ENCODE measurements at places on chromosomes 3 and 15. TPM values are rescaled to one million over a fixed set of nuclear protein-coding genes. Genes with fewer than 3 reads are reported as not detected.

The CHD2 gene
- 26.3 TPM for total RNA-seq

The SEMA3G gene
- 0.34 TPM for total RNA-seq

The TRANK1 gene
- 13.4 TPM for total RNA-seq

The TTBK2 gene
- total RNA-seq: 5.0 TPM

The CCDC191 gene
- 2.7 TPM for total RNA-seq

The NR1I2 gene
- total RNA-seq: 1.3 TPM

The CFAP92 gene
- not detected for total RNA-seq

The CLDN1 gene
- 7.3 TPM for total RNA-seq

DNA sequence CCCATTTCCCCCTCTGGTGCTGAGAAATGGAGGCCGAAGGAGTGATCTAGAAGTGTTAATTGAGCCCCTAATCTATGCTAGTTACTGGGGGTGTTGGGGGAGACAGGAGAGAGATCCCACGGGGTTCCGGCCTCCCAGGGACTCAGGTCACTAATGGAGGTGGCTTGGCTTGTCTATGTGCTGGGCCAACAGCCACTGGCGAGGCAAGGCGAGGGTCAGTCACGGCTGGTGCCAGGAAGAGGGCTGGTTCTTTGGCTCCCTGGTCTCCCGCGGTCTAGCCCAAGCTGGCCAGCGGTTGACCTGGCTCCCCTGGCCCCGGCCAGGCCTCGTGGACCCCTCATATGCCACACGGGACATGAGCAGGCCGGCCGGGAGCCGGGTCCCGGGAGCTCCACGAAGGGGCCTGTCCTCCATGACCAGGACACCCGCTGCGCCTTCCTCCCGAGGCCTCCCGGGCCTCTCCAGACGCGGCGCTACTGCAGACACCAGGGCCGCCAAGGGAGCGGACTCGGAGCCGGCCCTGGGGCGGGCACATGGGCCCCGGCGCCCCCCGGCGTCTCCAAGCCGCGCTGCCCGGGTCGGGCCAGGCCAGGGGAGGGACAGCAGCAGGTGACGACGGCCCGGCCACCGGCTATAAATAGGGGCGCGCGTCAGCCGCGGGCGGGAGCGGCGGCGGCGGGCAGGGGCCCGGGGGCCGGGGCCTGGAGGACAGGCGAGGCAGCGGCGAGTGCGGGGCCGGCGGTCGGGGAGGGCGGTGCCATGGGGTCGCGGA is at the start of gene ALPK3:
TSS of gene ALPK3 (plus strand) at position 663 of the 772 bp plus-strand sequence. CDS start at position 760, 97 bp downstream.
- no peak for DNase-seq

GRCh38 chr3:49769286-49769915 is 16.9 kb downstream of the IP6K1 start:
- no peak for DNase-seq

- DNase-seq: no peak
Measured at GRCh38 chr15:77798151-77798835, 165.6 kb upstream of the LINGO1 start.

DNA sequence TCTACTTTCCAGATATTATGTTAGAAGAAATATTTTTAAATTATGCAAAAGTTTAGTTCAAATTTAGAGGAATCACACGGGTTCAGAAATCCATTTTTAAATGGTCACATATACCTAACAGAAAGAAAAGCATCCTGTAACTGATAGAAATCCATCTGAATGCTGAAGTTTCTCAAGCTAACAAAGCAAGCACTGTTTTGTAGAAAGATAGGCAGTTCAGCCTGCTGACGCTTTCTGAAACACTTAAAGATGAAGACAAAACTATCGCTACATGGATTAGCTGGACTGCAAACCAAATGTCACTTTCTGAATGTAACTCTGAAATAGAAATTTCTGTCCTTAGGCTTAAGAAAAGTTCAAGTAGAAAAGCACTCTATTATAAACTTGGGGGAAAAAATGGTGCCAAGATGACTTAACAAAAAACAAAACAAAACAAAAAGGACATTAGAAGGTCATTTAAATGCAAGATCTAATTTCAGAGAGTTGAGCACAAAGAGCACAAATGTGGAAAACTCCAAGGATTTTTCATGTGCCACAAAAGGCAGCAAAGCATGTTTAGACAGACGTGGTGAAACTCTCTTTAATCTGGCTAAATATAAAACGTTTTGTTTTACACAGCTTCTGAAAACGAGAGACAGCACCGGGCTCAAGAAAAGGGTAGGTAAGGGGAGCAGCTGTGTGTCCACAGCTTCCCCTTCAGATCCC is 1.2 kb downstream of the PLOD2 start:
- DNase-seq: no peak

- DNase-seq: no peak
Measured at GRCh38 chr3:73681610-73682009, 56.9 kb upstream of the PDZRN3 start.

DNA sequence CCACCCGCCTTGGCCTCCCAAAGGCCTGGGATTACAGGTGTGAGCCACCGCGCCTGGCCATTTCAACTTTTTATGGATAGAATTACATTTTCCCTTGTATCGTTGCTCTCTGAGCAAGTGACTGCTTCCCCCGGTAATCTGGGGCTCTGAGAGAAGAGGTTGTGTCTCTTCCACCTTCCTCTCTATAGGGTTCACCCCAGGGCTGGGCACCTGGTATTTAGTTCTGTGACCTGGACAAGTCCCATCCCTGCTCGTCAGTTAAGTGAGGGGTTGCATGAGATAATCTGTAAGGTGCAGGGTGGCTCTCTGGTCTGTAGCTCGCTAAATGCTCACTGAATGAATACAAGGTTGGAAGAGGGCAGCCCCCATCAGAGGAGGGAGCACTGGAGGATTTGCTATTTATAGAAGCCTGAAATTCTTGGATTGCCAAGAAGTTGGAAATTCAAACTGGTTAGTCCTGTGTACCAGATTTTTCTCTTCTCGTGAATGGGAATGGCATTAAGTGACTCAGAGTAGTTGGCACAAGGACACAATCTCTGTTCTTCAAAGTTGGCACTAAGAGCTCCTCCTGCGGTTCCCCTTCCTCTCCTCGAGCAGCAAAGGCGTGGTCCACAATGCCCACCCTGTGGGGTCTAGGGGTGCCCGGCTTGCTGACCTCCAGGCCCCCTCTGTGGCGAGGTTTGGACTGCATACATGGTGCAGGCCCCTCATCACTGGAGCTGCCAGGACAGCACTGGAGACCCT is 68.1 kb upstream of the DLG1 start:
- DNase-seq: peak; percentile 56

DNA sequence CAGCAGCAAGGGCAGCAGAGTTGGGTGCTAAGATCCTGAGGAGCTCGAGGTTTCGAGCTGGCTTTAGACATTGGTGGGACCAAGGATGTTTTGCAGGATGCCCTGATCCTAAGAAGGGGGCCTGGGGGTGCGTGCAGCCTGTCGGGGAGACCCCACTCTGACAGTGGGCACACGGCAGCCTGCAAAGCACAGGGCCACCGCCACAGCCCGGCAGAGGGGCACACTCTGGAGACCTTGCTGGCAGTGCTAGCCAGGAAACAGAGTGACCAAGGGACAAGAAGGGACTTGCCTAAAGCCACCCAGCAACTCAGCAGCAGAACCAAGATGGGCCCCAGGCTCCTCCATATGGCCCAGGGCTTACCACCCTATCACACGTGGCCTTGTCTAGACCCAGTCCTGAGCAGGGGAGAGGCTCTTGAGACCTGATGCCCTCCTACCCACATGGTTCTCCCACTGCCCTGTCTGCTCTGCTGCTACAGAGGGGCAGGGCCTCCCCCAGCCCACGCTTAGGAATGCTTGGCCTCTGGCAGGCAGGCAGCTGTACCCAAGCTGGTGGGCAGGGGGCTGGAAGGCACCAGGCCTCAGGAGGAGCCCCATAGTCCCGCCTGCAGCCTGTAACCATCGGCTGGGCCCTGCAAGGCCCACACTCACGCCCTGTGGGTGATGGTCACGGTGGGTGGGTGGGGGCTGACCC is 18.8 kb downstream of the SEC61A1 start:
- no peak for DNase-seq

DNA sequence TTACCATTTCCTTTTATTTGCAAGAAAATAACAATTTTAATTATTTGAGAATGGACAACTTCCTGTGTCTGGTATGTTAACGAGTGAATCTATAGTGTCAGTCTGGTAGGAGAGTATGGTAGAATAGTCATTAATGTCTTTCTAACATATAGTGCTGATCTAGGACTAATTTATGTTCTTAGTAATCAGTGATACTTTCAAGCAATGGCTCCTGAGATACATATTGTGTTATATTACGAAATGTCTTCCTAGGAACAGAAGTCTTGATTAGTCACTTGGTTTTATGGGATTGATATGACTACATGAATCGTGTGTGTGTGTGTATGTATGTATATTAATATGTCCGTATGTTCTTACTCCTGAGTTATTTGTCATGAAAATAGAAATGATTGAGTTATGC is 66.6 kb upstream of the PAQR5 start:
- DNase-seq: no peak

DNA sequence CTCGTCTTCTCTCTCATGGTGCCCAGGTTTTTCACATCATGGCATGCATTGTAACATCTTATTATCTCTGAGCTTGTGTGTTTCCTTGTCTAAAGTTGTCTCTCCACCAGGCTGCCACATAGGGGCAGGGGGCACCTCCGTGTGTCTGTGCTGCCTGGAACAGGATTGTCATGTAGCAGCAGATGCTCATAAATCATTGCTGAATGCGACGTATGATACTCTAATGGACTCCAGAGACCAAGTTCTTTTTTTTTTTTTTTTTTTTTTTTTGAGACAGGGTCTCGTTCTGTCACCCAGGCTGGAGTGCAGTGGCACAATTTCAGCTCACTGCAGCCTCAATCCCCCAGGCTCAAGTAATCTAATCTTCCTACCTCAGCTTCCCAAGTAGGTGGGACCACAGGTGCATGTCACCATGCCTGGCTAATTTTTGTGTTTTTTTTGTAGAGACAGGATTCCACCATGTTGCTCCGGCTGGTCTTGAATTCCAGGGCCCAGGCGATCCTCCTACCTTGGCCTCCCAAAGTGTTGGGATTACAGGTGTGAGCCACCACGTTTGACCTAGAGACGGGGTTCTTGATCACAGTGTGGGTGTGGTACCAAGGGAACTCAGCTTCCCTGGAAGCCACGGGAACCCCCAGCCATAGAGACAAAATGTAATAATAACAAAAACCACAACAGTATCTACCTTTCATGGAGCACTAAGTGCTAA is 4.7 kb upstream of the DNASE1L3 start:
- DNase-seq: no peak

DNA sequence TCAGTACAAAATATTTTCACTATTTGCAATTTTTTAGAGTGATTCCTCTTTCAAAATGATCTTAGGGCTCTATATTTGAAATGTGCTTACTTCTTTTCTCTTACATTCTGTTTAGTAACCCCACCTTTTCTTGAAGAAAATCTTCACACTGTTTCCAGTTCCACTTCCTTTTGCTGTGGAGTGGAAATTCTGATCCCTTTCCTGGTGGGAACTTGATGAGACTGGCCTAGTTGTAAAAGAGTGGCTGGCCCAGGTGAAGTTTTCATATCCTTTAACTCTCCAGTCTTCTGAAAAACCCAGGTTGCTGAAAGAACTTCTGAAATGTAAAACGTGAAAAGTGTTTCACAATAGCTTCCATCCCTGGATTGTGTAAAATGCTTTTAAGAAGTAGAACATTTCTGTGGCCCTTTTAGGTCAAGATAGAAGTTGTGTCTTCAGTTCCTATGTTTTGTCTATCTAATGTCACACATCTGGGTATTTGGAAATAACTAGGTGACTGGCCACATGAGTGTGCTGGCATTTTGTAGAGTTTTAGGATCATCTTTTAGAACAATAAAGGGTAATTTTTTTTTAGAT is 84.8 kb upstream of the LRIG1 start:
- DNase-seq: no peak

GRCh38 chr3:190424108-190424477 is 25.6 kb downstream of the TMEM207 start:
- no peak for DNase-seq

DNA sequence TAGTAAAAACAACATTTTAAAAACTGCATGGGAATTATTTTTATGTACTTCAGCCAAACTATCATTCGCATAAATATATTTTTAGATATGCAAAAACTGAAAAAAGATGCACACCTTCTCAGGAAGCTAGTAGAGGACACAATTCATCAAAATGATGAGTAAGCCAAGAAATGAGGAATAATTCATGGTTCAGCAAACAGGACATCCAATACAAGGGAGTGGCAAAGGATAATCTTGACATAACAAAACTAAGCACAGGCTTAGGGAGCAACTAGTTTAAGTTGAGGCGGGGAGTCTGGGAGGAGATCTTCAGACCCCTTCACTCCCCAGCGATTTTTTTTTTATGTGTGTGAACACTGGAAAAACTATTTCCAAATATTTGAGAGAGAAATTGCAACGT is 93.7 kb downstream of the ZNF280D start:
- no peak for DNase-seq

DNA sequence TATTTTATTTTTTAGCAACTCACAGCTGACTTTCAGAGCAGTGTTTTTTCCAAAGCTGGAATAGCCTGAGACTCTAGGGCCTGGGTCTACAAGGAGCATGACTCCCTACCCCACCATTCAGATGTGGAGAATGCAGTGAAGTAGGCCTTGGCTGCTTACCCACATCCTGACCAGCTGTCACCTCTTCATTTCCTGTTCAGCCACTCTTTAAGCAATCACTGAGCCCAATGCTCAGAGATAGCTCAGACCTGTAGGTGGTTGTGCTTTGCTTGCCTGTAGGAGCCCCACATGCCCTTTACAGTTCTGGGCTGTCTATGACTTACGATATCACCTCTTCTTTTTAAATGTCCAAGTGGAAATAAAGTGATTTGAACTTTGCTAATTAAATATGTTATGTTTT is 148.1 kb downstream of the NEK11 start:
- DNase-seq: peak; percentile 30

DNA sequence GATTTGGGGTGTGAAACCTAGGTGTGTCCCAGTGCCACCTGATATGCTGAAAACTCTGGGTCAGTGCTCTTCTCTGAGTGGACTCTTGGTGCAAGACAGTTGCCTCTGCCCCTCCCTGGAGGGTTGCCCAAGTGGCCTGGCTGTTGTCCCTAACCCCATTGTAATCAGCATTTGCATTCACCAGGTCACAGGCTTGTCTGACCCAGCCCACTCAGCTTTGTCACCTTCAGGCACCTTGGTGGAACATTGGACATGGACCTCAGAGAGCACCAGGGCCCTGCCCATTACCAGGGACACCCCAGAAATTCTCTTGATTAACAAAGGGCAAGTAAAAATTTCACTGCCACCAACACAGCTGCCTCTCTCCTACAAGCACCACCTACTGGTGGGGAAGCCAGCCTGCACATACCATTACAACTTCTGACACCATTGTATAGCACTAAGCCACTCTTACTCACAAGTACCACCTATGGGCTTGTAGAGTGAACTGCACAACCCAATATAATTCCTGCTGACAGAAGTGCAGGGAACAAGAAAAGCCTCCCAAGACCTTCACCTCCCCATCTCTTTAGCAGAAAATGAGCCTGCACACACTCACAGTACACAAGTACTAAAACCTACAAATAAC is 324.6 kb downstream of the EPHA6 start:
- no peak for DNase-seq

- DNase-seq: no peak
Measured at GRCh38 chr3:72964633-72965032, 32.0 kb upstream of the PPP4R2 start.

DNA sequence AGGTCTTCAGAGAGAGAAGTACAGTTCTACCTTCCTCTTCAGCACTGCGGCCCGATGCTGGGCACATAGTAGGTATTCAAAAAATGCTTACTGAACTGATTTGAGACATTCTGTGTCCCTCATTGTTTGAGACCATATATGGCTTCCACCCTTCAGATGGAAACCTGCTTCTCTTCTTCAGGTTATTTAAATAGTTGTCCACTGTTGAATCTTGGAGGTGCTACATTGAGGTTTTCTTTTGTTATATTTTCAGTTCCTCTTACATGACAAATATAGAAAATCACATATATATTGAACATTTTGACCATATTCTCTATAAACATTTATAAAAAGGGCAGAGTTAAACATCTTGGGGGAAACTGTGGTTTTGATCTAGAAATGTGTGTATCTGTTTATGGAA is 200.2 kb upstream of the LRRC3B start:
- no peak for DNase-seq
